ENCODE measurements at places on chromosomes 13 and 19. TPM values are rescaled to one million over a fixed set of nuclear protein-coding genes. Genes with fewer than 3 reads are reported as not detected.

PEG3 gene
- not detected for total RNA-seq

NOVA2 gene
- not detected for total RNA-seq

KANK2 gene
- 0.19 TPM for total RNA-seq

GRCh38 chr19:31275068-31275334, 74.2 kb downstream of the TSHZ3 start:
- H3K27me3 ChIP-seq, result no peaks in the 10 kb centered on the region
- H3K36me3 ChIP-seq, result no peaks in the 10 kb centered on the region
- no peak overlapping the region for H3K4me3 ChIP-seq
- no peak overlapping the region for H3K27ac ChIP-seq
- H3K4me1 ChIP-seq, result no peaks in the 10 kb centered on the region

DNA sequence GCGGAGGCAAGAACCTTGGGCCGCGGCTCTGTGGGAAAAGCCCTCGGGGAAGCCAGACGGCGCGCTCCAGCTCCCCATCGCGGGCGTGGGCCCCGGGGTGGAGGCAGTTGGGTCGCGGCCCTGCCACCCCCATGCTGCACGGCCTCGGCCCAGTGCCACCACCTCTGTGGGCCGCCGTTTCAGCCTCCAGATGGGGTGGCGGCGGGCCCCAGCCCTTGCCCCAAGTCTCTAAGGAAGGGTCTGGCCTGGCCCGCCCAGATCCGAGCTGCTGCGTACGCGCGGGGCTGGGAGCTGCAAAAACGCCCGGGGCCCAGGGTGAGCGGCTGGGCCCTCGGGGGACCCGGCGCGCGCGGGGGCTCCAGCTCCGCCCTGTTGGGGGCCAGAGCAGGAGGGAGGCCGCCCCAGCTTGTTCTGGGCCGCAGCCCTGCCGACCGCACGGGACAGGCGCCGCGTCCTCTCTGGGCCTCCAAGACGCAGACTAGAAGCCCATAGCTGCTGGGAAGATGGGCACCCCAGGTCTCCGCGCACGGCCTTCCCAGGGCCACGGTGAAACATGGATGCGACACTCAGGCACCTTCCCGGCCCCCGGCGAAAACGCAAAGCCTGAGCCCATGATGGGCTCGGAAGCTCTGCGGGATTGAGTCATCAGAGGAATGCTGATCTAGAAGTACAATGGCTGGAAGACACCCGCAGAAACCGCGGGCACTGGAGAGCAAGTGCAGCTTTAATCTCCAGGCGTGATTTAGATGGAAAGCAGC, 110.1 kb downstream of the KCTD15 start:
- no peak overlapping the region for H3K4me3 ChIP-seq
- H3K4me1 ChIP-seq, result no peaks in the 10 kb centered on the region
- no peaks in the 10 kb centered on the region for H3K36me3 ChIP-seq
- no peak overlapping the region for H3K27ac ChIP-seq

- H3K4me1 ChIP-seq, result peaks cover 53% of the 10 kb centered on the region
- H3K27me3 ChIP-seq, result no peaks in the 10 kb centered on the region
- no peak for DNase-seq
- H3K36me3 ChIP-seq, result peaks cover 20% of the 10 kb centered on the region
These were observed 56.3 kb downstream of the FOXO1 start for GRCh38 chr13:40609972-40610726.
